ENCODE measurements at places on chromosomes 16 and 17.
A peak's percentile ranks its signal among the peaks of the same experiment; 100 is the strongest.

- DNase-seq = no peak
Observed at GRCh38 chr16:56758432-56758831, 28.5 kb downstream of the NUP93 start.

- DNase-seq = peak; percentile 57
Observed at GRCh38 chr17:10226930-10227695, 28.7 kb upstream of the GAS7 start.

DNA sequence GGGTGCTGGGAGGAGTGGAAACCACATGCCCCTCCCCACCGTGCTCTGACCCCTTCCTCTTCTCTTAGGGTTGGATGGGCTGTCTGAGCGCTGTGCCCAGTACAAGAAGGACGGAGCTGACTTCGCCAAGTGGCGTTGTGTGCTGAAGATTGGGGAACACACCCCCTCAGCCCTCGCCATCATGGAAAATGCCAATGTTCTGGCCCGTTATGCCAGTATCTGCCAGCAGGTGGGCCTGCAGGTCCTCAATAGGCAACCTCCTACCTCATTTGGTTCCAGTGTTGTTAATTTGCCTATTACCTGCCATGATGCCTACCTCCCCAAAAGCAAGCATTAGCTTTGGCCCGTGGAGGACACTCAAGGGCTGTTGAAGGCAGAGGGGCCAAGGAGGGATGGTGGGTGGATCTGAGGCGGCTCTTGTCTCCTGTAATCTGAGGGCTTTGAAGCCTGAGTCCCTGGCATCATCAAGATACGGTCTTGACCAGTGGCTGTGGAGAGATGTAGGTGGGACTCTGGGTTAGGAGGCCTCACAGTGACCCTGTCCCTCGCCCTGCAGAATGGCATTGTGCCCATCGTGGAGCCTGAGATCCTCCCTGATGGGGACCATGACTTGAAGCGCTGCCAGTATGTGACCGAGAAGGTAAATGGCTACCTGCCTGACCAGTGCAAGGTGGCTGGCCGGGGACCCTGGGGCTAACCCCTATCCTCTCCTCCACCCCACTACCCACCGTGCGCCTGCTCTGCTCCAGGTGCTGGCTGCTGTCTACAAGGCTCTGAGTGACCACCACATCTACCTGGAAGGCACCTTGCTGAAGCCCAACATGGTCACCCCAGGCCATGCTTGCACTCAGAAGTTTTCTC is 3.4 kb downstream of the ALDOA start:
- no peak for DNase-seq

DNA sequence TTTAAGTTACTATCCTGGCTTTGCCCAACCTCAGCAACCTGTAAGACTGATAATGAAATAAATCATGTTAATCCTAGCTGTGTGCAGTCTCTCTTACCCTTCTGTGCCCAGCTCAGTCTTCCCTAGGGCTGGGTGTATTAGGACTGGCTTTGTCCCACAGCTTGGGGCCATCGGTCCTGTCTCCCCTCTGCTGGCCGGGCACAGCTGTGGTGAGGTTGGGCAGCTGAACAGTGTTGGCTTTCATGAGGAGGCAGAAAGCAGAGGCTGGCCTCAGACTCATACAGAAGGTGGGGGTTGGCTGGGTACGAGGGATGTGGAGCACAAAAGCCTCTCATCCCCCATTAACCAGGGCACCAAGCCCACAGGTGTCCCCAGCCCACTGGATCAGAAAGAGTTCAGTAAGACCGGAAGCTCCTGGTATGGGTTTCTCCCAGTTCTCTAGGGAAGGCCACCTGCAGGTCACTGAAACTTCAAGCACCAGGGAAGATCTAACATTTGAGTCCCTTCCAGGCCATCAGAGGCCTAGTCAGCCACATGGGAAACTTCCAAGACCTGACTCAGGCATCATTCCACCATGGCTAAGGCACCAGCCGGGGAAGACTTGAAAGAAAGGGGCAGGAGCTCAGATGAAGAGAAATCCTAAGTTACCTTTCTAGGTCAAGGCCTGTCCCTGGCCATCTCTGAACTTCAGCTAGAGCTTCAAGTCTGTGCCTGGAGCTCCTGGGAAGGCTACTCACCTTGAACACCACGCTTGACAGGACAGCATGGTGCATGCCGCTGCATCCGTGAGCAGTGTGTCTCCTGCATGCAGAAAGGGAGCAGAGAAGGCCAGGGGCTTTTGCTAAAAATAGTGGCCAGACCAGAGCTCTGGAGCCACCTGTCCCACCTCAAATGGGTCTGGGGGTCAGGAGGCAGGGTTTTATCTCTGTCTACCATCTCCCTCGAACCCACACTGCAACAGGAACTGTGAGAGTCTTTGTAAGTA is 8.8 kb downstream of the CNP start:
- no peak for DNase-seq

Data from GM19239 (cell line).